DND-41 (cell line): ENCODE measurements at places on chromosomes 4 and X.

GRCh38 chrX:14354521-14354920 lies 174.8 kb upstream of the GLRA2 start:
- no peak for DNase-seq

GRCh38 chr4:37299468-37299867 lies 54.9 kb downstream of the NWD2 start:
- no peak for DNase-seq

- no peak for DNase-seq
Observed at GRCh38 chrX:150465326-150465725, 102.2 kb downstream of the MAMLD1 start.

DNA sequence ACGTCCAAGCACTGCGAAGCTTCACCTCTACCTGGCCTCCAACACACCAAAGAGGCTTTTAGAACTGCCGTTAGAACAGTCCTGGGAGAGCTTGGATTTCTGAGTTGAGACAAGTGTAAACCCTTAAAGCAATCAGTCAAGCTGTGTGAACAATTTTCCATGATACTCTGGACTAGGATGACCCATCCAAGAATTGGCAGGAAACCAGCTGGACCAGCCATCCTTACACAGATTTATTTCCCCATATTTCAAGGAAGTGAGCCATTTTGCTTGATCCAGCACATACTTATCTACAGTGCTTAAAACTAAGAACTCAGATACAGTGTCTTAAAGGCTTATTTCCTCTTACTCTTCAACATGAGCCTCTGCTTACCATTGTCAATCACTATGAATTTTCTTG lies 340.7 kb upstream of the HS3ST1 start:
- DNase-seq: no peak

- DNase-seq: no peak
Observed at GRCh38 chr4:4270529-4270928, 19.4 kb downstream of the LYAR start.

GRCh38 chr4:25031077-25031621 lies 403 bp upstream of the LGI2 start:
- no peak for DNase-seq

GRCh38 chrX:107504006-107504405 lies 54.6 kb downstream of the FRMPD3 start:
- DNase-seq: no peak

- no peak for DNase-seq
Observed at GRCh38 chrX:154531626-154532025, 15.0 kb downstream of the G6PD start.

DNA sequence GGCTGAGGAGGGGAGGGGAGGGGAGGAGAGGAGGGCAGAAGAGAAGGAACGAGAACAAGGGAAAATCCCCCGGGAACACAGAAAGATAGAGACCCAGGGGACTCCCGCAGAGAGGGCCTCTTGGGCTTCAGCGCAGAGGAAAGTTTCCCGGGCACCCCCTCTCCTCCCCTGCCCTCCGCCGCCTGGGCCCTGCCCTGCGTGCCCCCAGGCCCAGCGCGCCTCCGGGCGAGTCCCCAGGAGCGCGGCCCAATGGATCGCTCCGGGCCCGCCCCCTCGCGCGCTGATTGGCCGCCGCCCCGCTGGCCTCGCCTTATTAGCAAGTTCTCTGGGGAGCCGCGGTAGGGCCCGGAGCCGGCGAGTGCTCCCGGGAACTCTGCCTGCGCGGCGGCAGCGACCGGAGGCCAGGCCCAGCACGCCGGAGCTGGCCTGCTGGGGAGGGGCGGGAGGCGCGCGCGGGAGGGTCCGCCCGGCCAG lies at the start of gene MSX1:
Gene MSX1, plus strand, starts transcription at position 341 of the 474 bp plus-strand sequence. CDS start 235 bp downstream, outside the sequence.
- no peak for DNase-seq

DNA sequence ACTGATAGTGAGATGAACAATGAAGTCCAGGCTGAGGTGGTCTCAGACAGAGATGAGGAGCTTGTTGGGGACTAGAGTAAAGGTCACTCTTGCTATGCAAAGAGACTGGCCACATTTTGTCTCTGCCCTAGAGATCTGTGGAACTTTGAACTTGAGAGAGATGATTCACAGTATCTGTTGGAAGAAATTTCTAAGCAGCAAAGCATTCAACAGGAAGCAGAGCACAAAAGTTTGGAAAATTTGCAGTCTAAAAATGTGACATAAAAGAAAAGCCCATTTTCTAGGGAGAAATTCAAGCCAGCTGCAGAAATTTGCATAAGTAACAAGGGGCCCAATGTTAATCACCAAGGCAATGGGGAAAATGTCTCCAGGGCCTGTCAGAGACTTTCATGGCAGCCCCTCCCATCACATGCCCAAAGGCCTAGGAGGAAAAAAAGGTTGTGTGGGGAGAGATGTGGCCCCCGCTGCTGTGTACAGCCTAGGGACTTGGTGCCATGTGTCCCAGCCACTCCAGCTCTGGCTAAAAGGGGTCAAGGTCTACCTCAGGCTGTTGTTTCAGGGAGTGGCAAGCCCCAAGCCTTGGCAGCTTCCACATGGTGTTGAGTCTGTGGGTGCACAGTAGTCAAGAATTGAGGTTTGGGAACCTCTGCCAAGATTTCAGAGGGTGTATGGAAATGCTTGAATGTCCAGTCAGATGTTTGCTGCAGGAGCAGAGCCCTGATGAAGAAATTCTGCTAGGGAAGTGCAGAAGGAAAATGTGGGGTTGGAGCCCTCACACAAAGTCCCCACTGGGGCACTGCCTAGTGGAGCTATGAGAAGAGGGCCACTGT lies 262.8 kb downstream of the DKK2 start:
- DNase-seq: no peak

- no peak for DNase-seq
Observed at GRCh38 chr4:73814679-73815078, 21.8 kb upstream of the CXCL6 start.

DNA sequence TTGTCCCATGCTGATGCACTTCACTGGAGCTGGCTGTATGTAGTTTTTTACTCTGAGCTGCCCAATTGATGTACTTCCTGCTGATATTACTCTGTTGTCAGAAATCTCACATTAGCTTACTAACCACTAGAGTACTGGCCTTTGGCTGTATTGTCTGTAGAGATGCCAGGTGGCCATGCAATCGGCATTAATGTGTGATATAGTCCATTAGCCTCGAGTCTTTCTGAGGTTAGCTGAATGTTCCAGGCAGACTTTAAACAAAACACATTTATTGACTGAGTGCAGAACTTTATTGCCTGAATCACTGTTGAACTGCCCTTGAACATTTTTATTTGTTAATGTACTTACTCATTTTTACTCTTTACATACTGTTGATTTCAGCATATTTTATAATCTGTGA lies 335.2 kb downstream of the PCDH10 start:
- no peak for DNase-seq

GRCh38 chr4:82679531-82679930 lies 117.7 kb upstream of the TMEM150C start:
- no peak for DNase-seq

- no peak for DNase-seq
Observed at GRCh38 chrX:121641560-121641959, 594.1 kb downstream of the GLUD2 start.

DNA sequence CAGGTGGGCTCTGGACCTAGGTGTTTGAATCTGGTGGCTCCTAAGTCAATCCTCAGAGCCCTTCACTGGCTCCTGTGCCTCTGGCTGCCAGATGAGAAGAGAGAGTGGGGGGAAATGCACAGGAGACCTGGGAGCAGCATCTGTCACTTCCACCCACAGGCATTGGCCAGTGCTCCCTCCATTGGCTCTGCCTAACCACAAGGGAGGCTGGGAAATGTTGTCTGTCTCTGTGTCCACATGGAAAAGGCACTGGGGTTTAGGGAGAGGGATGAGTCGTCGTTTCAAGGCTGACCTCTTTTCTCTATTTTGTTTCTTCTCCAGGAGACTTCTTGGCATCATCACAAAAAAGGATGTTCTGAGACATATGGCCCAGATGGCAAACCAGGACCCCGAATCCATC lies 76.4 kb downstream of the CLCN4 start:
- no peak for DNase-seq

DNA sequence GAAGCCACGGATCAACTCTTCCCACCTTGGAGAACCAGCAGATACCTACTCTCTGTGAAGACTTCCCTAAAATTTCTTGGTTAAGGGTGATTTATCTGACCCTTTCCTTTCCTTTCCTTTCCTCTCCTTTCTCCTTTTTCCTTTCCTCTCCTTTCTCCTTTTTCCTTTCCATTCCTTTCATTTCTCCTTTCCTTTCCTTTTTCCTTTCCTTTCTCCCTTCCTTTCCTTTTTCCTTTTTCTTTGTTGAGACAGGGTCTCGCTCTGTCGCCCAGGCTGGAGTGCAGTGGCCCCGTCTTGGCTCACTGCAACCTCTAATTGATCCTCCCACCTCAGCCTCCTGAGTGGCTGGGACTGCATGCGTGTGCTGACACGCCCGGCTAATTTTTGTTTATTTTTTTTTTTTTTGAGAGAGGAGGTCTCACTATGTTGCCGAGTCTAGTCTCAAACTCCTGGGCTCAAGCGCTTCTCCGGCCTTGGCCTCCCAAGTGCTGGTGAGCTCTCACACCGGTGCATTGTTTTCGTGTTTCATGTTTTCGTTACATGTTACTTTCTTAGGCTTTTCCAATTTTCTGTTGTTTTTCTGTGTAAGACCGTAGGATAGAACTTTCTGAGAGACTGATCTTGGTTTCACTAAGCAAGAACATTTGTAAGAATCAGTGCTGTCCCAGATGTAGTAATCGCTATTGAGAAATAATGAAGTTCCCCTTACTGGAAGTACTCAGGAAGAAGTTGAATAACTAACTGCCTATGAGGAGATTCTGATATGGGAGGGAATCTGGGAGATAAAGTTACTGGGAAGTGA lies 2.0 kb downstream of the TMEM165 start:
- DNase-seq: peak; percentile 10

- no peak for DNase-seq
Observed at GRCh38 chrX:120111611-120112010, 4.1 kb downstream of the RHOXF1 start.

GRCh38 chr4:125703443-125703842 lies 388.7 kb downstream of the FAT4 start:
- no peak for DNase-seq

GRCh38 chr4:182175788-182176519 lies 67.2 kb upstream of the TENM3 start:
- no peak for DNase-seq

GRCh38 chrX:45557387-45557786 lies 356.7 kb upstream of the DIPK2B start:
- DNase-seq: no peak

DNA sequence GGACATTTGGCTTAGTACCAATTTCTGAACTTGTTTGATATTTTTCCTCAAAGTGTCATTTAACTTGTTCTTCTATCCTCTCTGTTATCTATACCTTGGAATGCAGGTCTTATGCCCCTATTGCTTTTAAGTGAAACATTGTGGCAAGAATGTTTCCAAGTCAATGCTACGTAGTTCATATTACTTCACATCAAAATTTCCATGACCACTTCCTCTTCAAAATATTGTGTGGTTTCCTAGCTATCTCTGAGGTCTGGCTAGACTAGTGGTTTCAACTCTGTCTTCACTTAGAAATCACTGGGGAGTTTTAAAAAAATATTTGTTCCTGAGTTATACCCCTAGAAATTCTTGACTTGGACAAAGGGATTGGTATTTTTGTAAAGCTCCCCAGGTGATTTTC lies 20.2 kb upstream of the RASGEF1B start:
- DNase-seq: no peak

- no peak for DNase-seq
Observed at GRCh38 chr4:126533146-126533805, 1099.5 kb upstream of the INTU start.

DNA sequence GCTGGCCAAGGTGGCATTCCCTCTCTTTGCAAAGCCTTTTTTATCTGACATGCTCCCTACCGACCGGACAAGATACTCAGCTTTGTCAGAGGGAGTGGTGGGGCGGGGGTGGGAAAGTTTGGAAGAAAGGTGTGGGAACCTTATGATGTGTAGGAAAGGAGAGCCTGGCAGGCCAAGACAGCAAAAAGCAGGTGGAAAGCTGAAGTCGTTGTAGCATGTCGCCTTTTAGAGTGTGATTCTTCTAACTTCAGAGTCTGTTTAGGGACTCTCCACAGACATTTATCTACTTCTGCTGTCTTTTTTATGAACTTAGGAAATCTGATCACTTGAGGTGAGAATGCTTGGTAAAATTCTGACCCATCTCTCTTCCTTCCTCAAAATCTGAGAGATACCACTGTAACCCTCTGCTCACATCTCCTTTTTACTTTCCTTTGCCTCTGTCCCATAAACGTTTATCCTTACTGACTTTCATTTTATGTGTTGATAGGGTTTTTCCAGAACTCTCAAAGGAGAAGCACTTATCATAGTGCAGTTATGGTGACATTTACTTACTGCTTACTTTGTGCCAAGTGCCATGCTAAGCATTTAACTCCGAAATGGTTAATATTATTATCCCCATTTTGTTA lies 8.2 kb upstream of the RUFY3 start:
- no peak for DNase-seq

DNA sequence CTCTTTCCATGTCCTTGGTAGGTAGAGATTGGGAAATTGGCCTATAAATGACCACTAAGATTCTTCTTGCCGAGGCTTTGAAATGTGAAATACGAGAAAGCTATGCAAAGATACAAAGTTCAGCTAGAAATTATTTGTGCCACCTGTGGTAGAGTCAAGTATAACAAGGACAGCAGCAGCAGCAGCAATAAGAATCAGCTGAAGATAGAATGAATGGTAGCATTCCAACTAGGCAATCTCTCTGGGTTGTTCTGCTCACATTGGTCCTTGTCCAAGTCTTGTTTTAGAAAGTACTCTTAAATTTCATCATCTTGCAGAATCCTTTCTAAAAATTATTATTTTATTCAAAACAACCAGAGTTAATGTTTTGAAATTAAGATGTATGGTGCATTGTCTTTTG lies 67.8 kb upstream of the PCDH10 start:
- no peak for DNase-seq

DNA sequence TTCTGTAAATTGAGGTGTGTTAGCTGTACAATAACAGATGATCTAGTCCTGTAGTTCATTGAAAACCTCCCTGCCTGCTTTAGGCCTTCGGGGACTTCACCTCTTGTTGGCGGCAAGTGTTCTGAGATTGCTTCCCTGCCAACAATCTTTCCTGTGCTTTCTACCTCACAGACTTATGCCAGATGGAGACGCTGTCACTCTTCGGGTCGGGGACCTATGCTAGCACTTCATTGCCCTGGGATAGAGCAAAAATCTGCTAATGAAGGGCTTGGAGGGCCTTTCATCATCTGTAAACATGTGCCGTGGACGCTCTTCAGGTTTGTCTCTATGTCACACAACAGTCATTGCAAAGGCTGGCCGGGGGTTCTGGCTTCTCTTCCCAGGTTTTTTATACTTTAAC lies 4.7 kb upstream of the PDLIM3 start:
- DNase-seq: no peak

- no peak for DNase-seq
Observed at GRCh38 chr4:17437396-17437795, 74.5 kb downstream of the QDPR start.

DNA sequence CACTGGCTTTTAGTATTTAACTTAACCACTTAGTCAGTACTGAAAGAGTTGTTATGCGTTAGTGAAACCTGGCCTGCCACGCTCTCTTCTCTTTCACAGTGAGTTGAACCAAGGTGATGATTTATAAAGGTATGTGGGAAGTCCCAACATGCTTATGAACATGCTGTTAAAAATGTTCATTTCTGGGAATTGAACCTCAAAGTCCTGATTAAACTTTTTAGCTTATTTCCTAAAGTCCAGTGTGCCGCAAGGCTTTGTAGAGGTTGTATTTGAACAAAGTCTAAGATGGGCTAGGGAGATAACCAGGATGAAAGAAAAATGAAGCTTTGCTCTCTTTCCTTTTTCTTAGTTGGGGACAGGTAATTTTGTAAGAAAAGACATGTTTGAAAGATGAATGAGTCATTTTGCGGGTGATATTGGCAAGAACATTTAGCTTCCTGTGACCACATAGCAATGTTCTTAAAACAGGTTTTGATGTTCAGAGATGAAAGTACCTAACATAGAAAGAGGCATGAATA lies 270.3 kb downstream of the DTHD1 start:
- DNase-seq: no peak
